ENCODE measurements at places on chromosomes 3 and 15.

DNA sequence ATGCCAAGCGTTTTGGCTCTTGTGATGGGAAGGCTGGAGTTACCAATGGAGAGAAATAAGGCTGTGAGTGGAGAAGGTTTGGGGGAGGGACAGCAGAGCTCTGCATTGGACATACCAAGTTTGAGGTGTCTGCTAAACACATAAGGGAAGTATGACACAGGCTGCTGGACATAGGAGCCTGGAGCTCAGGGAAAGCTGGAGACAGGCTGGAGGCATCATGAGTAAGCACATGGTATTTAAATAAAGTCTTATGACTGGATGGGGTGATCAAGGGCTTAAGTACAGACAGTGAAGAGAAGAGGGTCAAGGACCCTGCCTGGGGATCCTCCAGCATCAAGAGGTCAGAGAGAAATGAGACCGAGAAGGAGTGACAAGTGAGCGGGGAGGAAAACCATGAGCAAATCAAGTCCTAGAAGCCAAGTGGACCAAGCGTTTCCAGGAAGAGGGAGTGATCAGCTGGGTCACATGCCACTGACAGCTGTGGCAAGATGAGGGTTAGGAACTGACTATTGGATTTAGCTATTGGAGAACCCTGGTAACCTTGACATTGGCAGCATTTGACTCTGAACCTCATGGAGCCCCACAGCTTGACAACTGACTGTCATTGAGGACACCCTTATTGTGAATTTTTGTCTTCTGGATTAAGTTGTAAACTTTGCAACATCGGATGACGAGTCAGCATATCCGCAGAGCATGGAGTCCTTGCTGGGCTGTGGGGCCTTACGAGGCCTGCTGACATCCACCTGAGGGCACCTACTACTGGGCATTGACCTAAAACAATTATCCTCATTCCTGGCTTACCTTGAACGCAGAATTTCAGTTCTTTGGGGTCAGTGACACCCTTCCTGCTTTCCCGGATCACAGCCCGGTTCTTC lies 78.7 kb upstream of the ETV5 start:
- no peak for DNase-seq

- DNase-seq, result peak; percentile 61
These were observed 3.8 kb downstream of the HEG1 start for GRCh38 chr3:125051715-125052581.

DNA sequence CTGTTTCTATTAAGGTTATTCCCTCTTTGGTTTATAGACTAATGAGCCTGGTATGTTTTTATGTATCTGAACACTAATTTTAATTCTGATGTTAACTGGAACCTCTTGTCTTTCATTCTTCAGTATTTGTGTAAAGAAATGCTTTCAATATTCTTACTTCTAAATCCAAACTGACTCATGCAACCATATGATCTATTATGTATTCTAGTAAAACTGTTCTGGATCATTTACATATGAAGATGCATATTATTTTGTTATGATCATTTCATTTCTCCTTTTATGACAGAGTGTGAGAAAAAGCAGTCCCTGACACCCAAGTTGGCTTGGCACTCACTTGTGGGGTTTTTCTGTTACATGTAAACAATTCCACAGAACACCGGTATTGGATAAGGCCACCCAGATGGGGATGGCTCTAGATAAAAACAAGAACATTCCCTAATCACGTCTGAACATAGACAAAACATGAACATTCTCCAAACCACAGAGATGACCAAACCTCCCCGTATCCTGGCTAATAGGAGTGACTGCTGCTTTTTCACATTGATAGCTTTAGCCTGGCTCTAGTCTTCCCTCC lies 72.2 kb upstream of the EPHB3 start:
- no peak for DNase-seq

GRCh38 chr3:18061737-18062656 lies 319.6 kb upstream of the TBC1D5 start:
- no peak for DNase-seq

GRCh38 chr3:168341956-168342936 lies 246.5 kb upstream of the GOLIM4 start:
- no peak for DNase-seq

DNA sequence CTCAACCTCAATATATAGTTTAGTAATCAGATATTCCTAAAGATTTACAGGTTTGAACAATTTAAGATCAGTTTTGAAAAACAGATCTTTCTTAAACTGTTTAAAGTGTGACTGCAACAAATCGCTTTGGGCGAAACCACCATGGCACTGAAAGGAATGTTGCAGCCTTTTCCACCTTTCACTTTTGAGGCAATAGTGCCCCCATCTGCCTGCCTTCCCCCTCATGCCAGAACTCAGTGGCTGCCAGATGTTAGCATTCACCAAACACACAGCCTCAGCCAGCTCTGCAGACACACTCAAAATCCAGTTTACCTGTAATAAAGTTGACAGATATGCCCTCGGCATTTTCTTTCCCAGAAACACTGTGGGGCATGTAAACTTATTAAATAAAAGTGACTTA lies 3.3 kb downstream of the LYSMD4 start:
- peak; percentile 46 for DNase-seq

- DNase-seq, result no peak
These were observed 149.8 kb downstream of the TMCO5A start for GRCh38 chr15:38084289-38084688.

DNA sequence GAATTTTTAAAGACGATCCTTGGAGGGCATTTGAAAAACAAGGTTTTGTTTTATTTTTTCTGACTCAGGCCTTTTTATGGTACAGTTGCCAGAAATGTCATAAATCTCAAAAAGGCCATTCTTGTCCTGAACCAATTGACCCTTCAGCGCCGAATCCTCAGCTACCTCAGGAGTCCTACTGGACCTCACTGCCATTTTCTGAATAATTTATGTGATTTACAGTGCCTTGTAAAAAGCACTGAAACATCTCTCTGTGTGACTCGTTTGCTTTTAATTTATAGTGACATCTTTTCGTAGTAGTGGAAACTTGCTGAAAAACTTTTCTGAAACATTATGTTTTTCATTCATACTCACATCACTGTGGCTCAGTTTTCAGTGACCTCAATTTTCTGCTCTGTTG lies 72.2 kb upstream of the ARL6 start:
- DNase-seq, result no peak

DNA sequence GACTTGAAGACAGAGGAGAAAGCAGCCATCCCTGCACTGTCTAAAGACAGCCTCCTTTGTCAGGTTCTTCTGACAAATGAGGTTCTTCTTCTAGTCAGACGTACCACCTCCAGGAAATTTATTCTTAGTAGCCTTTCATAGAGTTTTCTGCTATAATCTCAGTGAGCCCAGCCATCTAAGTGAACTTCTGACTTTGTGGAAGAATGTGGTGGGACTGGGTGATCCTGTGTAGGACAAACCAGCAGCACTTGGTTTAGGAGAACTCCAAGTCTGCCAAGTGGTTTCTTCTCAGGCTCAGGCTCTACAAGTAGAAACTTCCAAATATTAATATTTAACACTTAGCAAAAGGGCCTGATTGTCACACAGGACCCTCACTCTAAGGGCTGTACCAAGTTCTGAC lies 52.1 kb downstream of the TIPARP start:
- peak; percentile 67 for DNase-seq

DNA sequence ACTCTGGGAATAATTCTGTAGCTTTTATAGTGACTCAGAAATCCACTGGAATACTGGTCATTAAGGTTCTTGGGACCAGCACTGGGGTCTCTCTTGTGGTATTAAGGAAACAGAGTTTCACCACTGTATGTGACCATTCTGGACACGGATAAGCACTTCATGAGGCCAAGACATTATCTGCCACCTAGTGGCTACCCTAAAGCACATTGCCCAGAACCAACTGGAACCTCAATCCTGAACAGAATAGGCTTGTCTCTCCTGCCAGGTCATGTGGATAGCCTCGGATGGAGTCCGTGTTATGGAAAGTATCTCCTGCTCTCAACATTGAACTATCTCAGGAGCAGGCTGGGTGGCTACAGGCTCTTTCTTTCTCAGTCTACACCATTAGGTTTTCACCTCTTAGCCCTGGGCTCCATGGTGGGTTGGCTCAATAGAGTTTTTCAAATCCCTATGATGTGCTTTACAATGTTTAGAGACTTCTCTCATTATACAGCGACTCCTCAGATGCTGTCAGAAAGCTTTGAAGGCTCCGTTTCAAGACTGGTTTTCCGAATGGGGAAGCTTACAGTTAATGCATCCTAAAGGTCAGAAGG lies 167.6 kb upstream of the ST8SIA2 start:
- DNase-seq, result peak; percentile 65

DNA sequence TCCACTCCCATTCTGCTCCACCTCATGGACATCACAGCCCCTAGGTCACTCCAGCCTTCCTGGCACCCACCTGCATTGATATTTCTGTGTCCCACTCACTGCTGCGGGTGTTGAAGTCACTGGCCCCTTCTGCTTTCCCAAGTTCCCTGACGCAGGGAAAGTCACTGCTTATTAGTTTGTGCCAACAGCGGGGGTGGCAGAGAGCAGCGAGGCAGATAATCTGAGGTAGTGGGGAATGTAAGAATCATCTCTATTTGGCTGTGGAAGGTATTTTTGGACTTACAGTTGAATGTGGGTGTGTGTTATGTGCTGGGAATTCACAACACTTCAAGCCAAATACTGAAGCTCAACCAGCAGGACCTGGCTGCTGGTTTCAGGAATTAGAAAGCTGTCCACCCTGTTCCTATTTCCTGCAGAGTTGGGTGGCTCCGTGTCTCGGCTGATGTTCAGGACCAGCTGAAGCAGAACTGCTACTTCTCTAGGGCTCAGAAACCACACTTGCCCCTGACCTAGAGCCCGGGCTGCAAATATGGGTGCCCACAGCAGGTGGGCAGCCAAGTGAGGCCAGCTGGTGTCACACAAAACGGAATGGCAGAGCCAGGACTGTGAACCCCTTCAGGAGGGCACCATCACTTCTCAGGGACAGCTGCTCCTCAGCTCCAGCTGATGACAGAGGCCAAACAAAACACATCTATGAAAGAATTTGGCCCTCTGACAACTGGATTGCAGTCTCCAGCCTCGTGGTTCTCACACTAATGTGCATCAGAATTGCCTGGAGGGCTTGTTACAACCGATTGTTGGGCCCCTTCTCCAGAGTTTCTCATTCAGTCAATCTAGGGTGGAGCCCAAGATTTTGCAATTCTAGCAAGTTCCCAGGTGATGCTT lies 57.7 kb downstream of the SEMA5B start:
- DNase-seq, result no peak

- no peak for DNase-seq
These were observed 2.8 kb downstream of the PLSCR2 start for GRCh38 chr3:146466604-146467003.

DNA sequence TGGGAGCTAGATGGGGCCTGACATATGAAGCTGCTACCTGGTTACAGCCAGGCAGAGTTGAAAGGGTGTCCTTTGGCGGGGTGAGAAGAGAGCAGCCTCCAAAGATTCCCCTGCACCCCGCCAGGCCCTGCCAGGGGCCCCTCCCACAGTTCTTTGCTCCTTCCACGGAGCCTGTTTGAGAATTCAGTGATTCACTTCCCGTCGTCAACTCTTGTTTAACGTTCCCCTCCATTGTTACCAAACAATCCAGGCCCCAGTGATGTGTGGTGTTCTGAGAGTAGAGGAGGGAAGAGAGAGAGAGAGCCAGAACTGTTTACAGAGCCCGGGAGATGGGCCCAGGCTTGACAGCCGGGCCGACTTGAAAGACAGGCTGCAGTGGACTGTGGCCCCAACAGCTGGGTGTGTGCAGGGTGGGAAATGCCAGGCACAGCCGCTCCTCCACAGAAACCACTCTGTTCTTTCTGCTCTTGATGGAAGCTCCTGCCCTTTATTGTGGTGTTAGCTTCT lies 81.5 kb downstream of the SMAD3 start:
- DNase-seq, result no peak

DNA sequence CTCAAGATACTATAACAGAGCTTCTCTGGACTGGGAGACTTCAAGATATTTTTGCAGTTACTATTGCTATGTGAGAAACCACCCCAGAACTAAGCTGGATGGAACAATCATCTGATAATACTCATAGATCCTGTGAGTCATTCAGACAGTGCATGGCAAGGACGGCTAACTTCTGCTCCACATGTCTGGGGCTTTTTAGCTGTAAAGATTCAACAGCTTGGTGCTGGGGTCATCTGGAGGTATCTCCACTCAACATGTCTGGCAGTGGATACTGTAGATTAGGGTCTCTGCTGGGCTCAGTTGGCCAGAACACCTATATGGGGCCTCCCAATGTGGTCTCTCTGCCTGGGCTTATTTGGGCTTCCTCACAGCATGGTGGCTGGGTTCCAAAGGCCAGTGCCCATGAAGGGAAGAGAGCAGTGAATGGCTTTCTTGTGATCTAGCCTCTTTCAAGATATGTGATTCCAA lies 117.3 kb upstream of the SLC7A14 start:
- no peak for DNase-seq

- DNase-seq, result no peak
These were observed 230.8 kb upstream of the STAC start for GRCh38 chr3:36149447-36149865.

DNA sequence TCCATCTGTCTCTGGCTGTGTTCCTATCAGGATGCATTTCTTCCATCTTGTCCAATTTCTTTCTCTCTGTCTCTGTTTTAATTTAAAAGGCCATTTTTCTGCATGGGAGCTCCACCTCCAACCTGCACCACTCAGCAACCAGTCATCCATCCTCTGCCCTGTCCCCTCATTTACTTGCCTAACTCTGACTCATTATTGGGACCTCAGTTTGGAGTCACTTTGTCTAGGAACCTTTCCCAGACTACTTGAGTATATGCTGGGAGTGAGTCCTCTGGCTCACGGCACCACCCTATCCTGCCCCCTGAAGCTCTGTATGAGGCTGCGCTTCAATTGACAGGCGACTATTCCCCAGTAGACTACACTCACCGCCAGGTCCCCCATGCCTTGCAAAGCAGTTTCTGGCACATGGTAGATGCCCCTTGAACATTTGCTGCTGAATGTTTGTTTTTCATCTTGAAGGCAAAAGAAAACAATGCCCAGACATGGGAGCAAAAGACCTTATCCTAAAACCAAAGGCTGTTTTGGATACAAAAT lies 513.3 kb upstream of the CFAP20DC start:
- no peak for DNase-seq

DNA sequence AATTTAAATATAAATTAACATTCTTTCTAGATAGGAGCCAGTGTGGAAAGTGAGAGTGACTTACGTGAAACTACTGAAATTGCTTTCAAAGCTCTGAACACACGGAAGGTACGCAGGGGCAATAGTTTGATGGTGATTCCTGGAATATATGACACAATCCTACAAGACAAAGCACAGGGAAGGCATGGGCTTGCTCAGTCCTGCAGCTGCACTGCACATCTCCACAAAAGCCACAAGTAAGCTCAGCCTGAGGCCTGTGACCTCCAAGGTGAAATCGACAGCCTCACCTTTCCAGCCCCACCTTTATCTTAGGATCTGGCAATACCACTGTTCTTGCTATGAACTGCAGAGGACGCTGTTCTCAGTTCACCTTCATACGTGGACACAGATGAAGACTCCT lies 109.3 kb upstream of the SCN10A start:
- peak; percentile 10 for DNase-seq

- no peak for DNase-seq
These were observed 9.1 kb upstream of the CEMIP start for GRCh38 chr15:80769829-80770705.

DNA sequence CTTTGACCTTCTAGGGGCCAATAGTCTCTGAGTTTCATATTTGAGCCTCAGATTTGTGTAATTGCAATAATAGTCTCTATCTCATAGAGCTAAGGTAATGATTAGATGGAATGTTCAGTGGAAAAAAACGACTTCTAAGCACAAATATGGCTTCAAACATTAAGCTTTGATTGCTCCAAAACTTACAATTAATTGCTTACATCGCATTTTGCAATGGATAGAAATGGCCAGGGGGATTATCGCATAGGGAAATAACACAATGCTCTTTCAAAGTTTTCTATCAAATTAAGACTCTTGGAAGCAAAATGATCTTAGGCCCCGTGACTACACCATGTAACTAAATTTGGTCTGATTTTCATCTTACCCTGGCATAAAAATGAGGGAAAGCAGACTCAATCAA lies 888.6 kb downstream of the AGBL1 start:
- no peak for DNase-seq

Measured in T47D (cell line).